ENCODE measurements at places on chromosomes 7 and 10. TPM values are rescaled to one million over a fixed set of nuclear protein-coding genes. Genes with fewer than 3 reads are reported as not detected.

DNA sequence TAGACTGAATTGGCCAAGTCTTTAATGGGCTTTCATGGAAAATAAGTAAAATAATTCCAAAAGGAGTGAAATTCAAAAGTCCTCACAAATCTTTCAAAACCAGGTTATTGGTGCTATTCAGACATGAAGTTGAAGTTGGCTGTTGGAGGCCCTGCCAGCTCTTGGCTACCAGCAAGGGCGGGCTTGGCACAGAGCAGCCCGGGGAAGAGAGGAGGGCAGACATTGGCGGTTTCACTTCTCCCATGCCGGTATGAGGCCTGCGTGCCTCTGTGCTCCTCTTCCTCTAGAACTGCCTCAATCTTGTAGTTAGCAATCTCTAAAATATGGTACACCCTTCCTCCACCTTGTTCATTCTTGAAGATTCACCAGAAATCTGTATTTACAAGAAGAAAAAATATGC lies 16.4 kb upstream of the NPS start:
- DNase-seq: no peak

GRCh38 chr10:97961945-97962344 lies 68.5 kb downstream of the CRTAC1 start:
- no peak for DNase-seq

DNA sequence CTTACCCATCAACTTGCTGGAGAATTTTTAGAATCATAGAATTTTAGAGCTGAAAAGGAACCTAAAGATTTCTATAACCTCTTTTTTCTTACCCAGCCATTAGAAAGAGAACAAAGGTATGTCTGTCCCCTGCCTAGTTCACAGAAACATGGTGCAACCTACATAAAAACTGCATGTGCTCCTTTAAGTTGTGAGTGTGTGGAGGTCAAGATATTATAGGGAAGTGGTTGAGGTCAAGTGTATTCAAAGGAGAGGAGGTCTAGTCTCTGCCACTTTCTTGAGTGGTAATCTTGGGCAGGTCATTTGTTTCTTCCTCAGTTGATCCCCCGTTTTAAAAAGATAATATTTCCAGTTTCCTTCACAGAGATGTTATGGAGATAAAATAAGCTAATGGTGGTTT lies 6.4 kb downstream of the UBTD1 start:
- no peak for DNase-seq

DNA sequence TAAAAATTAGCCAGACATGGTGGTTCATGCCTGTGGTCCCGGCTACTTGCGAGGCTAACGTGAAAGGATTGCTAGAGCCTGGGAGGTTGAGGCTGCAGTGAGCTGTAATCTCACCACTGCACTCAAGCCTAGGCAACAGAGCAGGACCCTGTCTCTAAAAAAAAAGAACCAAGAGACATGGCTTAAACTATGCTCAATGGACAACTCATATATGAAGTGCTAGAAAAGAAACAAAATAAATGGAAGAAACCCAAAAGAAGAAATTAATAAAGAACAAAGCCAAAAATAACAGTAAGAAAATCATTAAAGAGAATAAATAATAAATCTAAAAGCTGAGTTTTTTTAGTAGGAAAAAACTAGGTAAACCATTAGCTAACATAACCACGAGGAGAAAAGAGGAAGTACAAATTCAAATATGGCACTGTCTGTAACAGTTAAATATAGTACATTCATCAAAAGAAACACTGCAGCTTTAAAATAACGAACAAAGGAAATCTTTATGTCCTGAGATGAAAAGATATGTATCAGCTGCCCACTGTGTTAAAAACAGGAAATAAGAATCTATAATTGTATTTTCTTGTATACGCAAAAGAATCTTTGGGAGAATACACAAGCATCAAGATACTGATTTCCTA lies 48.7 kb downstream of the UPF2 start:
- no peak for DNase-seq

GOLGA7B gene
- total RNA-seq: 0.11 TPM

FAM237B gene
- total RNA-seq: not detected

PAX4 gene
- not detected for total RNA-seq

- no peak for DNase-seq
These were observed 82.5 kb upstream of the PRR15 start for GRCh38 chr7:29480934-29481651.

C10orf67 gene
- not detected for total RNA-seq

GRCh38 chr10:49135575-49136313 lies 1.9 kb upstream of the FAM170B start:
- DNase-seq: no peak

DNA sequence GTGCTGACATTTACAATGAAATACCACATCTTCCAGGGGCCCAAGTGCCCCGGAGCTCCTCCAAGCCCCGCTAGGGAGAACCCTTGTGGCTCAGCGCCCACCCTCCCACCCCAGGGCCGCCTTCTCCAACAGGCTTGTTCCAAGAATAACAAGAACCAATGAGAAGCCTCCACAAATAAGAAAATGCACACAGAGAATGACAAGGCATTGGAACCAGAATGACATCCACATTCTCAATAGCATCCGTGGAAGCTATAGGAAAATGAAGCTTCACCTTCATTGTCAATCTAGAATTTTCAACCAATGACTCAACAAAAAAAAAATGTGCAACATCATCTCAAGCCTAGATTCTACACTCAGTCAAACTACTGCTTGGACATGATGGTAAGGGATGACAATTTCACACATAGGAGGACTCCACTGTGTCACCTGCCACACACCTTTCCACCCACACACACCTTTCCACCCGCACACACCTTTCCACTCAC lies 50.4 kb upstream of the PPP2R2D start:
- no peak for DNase-seq

NXPH1 gene
- 2.0 TPM for total RNA-seq

GRCh38 chr7:90856351-90857070 lies 260.4 kb downstream of the CDK14 start:
- no peak for DNase-seq

CC2D2B gene
- total RNA-seq: 13.1 TPM

DNA sequence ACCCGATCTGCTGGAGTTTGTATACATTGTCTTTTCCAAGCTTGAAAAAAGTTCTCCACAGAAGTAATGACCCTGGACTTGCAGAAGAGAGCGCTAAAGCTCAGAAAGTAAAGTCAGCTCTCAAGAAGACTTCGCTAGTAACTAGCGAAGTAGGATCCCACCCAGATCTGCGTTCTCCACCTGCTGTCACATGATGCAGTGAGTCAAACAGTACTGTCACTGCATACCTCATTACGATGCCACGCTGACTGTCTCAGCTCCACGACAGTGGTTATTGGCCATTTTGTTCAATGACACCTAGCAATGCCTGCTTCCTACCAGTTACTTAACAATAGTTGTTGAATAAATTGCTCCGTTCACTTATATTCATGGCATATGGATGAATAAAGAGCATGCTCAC lies 29.7 kb upstream of the SEC61G start:
- DNase-seq: peak; percentile 52

OTUD1 gene
- total RNA-seq: 13.5 TPM

DNA sequence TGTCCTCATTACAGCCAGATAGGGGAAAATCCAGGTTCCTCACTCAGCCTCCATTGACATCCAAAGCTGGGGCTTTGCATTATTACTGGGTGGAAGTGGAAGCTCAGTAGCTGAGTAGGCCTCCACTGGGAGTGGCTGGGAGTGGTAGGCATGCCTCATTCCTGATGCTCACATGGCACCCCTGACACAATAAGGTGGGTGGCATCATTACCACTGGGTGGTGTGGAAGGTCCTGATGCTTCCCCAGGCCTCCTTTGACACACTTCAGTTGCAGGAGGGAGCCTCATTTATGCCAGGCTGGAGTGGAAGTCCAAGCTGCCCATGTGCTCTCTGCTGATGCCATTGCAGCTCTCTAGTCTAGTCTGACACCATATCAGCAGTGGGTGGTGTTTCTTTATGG lies 48.2 kb upstream of the GPR141 start:
- no peak for DNase-seq

- DNase-seq: no peak
These were observed 61.9 kb downstream of the SYPL1 start for GRCh38 chr7:106050002-106050745.

- DNase-seq: no peak
These were observed 47.6 kb downstream of the STEAP1B start for GRCh38 chr7:22452142-22452959.

NEBL gene
- total RNA-seq: 28.4 TPM

- DNase-seq: no peak
These were observed 75.5 kb downstream of the MAP3K8 start for GRCh38 chr10:30509508-30509907.

HKDC1 gene
- total RNA-seq: not detected

DEPP1 gene
- 15.5 TPM for total RNA-seq

DNA sequence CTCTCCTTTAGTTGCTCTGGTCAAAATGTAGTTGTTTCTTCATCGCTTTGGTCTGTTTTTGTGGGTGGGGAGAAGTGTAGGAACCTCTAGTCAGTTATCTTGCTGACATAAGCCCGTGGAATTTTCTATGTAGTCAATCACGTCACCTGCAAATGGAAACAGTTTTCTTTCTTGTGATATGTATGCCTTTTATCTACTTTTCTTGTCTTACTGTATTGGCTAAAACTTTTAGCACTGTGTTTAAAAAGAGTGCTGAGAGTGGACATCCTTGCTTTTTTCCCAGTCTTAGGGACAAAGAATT lies 42.3 kb downstream of the AKR1E2 start:
- no peak for DNase-seq

DNA sequence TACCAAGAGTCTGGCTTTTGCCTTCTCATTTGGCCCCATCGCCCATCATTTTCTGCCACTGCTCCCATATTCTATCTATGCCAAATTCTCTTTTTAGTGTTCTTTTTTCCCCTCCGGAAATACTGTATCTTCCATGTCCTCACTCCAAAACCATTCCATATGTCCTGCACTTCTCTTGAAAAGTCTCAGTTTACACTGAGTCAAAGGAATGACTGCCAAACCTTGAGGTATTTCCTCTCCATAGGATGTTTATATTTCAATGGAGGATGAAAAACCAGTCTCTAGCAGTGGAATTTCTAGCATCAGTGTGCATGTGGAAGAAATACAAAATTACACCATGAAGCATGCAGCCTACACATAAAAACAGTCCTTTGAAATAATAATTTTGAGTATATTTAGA lies 121.4 kb upstream of the PHYHIPL start:
- no peak for DNase-seq

DNA sequence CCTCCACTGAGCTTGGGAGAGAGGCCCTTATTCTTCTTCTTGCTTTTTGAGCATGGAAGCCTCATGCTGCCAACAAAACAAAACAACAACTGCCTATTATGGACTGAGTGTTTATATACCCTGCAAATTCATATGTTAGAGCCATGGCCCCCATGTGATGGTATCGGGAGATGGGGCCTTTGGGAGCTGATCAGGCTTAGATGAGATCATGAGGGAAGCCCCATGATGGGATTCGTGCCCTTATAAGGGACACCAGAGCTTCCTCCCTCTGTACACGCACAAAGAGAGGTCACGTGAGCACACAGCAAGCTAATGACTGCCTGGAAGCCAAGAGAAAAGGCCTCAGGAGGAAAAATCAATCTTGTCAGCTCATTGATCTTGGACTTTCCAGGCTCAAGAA lies 235.0 kb downstream of the FANK1 start:
- DNase-seq: no peak

GPR85 gene
- 15.3 TPM for total RNA-seq

NPTX2 gene
- 7.2 TPM for total RNA-seq

Data from urinary bladder (tissue), 4 donors.